ENCODE measurements at places on chromosomes 1 and 21.
A peak's percentile ranks its signal among the peaks of the same experiment; 100 is the strongest.

- DNase-seq: no peak
Measured at GRCh38 chr1:101748077-101748476, 248.6 kb downstream of the OLFM3 start.

GRCh38 chr1:40140211-40140973 is 20.8 kb upstream of the RLF start:
- no peak for DNase-seq

GRCh38 chr1:211549092-211549711 is 29.8 kb downstream of the SLC30A1 start:
- DNase-seq: no peak

DNA sequence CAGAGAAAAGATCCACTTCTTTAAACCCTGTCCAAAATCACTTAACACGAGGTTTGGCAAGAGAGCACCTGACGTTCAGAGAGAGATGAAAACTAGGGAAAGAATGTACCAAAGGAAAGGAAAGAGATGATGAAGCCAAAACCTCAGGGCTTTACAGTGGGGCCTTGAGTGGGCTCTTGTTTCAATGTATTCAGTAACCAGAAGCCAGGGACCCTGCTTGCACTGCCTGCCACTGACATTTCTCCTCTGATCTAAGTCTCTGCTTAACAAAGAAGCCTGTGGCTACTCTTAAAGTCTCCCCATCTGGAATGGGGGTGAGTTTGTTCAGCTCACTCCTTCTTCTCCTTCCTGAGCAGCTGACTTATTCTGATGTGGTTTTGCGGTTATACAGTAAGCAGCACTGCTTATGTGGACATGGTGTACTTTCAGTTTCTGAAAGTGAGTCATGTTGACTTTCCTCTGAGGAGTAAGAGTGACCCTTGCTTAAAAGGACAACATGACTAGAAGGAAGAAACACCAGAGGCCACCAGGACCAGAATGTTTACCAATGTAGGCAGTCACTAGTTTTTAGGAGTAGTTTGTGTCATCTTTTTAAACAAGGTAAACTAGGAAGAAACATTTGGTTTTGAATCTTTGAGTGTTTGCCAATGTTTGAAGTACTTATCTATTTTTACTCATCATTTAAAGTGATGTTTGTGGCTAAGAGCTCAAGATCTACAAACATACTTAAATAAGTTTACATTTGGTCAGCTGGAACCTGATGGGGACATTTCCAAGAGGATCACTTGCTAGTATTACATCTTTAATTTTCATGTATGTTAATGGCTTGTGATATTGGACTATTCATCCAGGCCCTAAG is 87.4 kb downstream of the FASLG start:
- no peak for DNase-seq

GRCh38 chr1:185645162-185645640 is 89.0 kb upstream of the HMCN1 start:
- no peak for DNase-seq

DNA sequence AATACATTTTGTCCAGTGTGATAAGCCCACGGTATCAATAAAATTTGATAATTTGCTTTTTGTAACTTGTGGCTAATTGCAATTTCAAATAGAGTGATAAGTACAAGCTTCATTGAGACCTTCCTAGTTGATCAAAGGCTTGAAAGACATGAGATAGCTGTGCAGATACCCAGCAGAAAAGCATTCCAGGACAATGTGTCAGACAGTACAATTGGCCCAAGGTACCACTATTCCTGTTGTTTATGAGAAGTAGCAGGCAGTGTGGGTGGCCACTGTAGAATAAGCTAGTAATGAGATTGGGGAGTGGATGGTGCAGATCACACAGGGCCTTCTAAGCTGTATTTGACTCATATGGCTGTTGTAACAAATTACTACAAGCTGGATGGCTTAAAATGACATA is 182.2 kb downstream of the AMY1C start:
- no peak for DNase-seq

DNA sequence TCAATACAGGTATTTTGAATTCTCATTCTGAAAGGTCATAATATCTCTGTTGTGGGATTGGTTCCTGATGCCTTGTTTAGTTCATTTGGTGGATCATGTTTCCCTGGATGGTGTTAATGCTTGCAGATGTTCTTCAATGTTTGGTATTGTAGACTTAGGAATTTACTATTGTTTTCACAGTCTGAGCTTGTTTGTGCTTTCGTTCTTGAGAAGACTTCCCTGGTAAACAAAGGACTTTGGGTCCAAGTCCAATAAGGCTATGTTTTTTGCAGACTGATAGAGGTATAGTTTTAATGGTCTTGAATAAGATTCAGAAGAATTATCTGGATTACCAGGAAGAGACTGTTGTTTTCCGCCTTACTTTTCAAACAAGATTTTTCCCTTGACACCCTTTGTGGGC is 1646.3 kb downstream of the AMY1C start:
- DNase-seq: no peak

- no peak for DNase-seq
Measured at GRCh38 chr1:209884665-209885117, 53.3 kb upstream of the SYT14 start.

GRCh38 chr1:11980676-11980972 is 380 bp downstream of the MFN2 start:
- no peak for DNase-seq

DNA sequence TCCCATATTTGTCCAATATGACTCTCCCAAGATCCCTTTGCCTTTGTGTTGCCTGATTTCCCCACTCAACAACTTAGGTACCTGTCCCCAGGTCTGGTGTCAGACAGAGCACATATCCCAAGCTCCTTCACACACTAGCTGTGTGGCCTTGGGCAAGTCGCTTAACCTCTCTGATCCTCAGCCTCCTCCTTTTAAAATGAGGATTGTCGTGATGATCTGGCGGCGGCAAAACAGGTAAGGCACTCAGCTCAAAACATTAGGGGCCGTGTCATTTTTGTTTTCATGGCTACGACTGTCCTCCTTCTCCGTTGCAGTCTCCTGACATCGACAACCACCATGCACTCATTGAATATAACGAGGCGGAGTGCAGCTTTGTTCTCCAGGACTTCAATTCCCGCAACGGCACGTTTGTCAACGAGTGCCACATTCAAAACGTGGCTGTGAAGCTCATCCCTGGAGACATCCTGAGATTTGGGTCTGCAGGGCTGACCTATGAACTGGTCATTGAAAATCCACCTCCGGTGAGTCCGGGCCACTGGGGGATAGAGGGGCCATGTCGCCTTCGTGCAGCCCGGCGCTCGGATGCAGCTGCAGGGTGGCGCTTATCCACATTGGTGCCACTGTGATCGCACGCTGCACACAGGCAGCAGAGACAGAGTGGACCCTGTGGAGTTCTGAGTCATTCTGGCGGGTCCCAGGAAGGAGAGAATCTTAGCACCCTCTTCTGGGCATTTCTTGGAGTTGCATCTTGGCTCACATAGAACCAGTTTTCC is 25.2 kb downstream of the FHAD1 start:
- DNase-seq: peak; percentile 49

DNA sequence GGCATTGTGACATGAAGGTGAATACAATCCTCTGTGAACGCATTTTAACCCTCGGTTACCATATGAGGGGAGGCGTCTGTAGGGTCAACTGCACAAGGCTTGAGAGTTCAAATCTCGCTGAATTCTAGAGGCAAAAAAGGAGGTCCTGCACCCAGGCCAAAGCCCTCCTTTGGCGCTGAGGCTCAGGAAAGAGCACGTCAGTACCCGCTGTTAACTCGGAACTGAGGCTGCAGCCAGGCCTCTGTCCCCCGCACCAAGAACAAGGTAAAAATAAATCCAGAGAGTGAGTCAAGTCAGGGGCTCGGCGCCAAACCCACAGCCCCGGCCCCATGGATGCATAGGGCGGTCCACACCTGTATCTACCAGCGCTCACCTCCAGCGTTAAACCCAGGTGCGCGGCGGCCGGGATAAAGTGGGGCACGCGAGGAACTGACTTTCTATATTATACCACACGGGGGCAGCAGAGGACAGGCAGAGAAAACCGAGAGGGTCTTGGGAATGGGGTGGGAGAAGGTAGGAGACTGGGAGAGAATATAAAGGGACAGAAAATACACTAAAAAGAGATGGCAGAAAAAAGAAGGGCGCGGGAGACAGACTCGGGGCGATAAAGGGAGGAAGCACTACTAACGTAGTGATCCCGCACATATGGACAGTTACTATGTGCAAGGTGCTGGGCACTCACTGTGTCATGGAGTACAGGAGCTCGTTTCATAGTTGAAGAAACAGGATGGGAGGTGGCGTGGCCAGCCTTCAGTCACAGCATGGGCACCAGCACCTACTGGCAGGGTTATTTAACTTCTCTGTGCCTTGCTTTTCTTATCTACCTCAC is 54.9 kb downstream of the DMRTA2 start:
- peak; percentile 60 for DNase-seq

- no peak for DNase-seq
Measured at GRCh38 chr1:27087371-27088220, 67.3 kb downstream of the SLC9A1 start.

- no peak for DNase-seq
Measured at GRCh38 chr1:156004843-156005584, 15.7 kb downstream of the SSR2 start.

DNA sequence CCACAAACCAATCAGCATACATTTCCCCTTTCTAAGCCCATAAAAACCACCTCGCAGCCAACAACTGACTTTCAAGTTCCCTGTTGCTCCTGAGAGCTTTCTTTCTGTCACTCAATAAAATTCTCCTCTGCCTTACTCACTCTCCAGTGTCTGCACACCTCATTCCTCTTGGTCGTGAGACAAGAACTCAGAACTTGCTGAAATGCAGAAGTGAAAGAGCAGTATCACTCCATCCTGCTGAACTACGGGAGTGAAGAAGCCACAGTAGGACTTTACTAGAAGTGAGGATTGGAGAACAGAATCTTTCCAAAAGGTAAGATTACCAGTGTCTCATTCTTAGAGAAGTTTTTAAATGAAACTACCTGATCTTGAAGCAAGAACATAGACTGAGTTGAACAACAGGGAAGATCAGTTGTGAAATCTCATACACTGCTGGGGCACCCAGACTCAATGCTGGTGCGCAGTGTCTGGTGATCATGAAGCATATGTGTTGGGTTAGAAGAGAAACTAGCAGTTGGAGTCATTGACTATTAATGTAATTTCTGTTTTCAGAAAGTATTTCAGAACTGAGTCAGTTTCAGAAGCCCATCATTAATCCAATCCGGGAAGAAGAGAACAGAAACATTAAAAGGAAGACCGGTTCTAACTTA is 726.9 kb upstream of the TMPRSS15 start:
- DNase-seq: no peak

GRCh38 chr1:228276174-228276831 is 68.5 kb downstream of the OBSCN start:
- DNase-seq: no peak

- DNase-seq: peak; percentile 38
Measured at GRCh38 chr1:60281360-60281932, 207.9 kb upstream of the C1orf87 start.

GRCh38 chr1:101907264-101907663 is 89.5 kb downstream of the OLFM3 start:
- no peak for DNase-seq

DNA sequence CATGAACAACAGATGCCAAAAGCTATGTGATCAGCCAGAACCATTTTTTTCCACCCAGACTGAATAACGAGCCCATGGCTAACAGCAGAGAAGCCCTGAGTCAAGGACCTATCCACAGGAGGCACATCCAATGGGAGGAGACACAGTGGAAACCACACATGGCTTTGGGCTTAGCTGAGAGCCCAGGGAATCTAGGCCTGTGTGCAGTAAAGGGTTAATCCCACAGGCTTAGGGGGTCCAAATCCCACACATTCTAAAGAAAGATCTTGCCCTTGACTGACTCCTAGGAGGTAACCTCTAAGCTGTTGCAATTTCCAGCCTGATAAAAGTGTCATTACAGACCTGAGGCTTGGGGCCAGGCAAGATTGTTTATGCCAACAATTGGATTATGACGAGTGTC is 194.5 kb downstream of the DSCAM start:
- no peak for DNase-seq

DNA sequence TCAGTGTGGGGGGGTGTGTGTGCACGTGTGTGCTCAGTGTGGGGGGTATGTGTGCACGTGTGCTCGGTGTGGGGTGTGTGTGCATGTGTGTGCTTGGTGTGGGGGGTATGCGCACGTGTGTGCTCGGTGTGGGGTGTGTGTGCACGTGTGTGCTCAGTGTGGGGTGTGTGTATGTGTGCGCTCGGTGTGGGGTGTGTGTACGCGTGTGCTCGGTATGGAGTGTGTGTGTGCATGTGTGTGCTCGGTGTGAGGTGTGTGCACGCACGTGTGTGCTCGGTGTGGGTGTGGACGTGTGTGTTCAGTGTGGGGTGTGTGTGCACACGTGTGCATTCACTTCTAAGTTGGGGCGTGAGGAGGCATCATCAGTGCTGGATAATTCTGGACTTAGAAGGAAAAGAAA is 77.9 kb downstream of the PRDM16 start:
- no peak for DNase-seq

DNA sequence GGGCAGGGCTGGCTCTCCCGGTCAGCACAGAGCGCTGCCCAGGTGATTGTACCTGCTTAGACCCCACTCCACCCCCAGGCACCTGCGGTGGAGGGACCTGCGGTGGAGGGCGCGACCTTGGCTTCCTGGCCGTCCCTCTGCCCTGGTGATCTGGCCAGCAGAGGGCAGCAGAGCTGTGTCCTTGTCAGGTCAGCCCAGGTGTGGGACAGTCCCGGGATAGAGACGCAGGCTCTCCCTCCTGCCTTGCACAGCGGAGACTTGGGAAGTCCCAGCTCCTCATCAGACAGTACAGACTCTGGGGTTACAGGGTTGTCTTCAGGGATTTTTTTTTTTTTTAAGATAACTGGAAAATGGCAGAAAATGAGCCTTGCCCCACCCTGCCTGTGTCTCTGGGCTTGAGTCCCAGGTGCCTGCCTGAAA is 10.0 kb downstream of the SLX9 start:
- peak; percentile 7 for DNase-seq

DNA sequence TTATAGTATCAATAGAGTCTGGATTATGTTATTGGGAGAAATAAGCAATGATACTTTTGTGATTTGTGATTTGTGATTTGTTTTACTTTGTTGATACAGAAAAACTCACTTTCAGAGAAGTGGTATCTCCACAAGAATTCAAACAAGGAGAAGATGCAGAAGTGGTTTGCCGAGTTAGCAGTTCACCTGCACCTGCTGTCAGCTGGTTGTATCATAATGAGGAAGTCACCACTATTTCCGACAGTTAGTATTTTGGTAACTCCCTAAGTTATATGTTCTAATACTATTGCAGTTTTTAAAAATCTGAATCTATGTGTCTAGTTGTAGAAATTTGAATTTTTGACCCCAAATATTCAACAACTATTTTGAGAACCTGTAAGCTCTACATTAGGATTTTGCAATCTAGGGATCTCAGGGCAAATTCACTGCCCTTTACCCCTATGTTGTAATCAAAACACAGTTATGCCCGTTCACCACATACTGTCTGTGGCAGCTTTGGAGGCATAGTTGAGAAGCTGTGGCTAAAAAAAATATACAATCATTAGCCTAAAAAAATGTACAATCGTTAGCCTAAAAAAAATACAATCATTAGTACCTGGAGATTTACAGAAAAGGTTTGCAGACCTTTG is 288.1 kb downstream of the NCAM2 start:
- no peak for DNase-seq

- DNase-seq: no peak
Measured at GRCh38 chr1:2228157-2228594, at the start of gene SKI. SKI (plus strand) TSS chr1:2228319; CDS start chr1:2228767, 448 bp downstream.

All from NCI-H2107 (cell line).